ENCODE measurements at places on chromosomes 5 and 9.

DNA sequence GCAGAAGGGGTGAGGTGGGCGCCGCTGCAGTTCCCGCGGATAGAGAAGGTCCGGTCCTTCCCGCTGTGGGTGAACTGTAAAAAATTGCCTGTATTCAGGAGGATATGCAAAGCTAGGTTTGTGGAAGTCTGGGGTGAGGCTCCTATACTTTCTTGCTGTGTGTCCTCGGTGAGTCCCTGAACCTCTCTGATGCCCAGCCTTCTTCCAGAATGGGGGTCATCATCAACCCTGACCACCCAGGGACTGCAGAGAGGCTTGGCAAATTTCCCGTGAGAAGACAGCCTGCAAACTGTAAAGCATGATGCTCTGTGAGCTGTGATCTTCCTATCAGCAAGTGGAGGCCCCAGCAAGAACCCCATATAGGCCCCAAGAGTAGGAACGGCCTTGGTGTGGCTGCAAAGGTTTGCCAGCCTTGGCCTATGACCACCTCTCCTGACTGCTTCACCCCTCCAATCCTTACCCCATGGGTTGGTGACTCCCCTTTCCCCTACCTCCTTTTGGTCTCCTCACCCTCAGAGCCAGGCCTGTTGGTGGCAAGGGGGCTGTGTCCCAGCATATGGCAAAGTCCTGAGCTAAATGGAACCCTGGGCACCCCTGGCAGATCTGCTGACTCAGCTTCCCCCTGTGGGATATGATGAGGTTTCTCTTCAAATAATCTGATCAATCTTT lies 760 bp downstream of the ALDH1B1 start:
- DNase-seq, result no peak

- DNase-seq, result no peak
Observed at GRCh38 chr9:336039-336438, 121.4 kb downstream of the DOCK8 start.

GRCh38 chr5:113378081-113378480 lies 56.7 kb downstream of the TSSK1B start:
- no peak for DNase-seq

- DNase-seq, result no peak
Observed at GRCh38 chr9:37239224-37239859, 119.0 kb downstream of the ZCCHC7 start.

DNA sequence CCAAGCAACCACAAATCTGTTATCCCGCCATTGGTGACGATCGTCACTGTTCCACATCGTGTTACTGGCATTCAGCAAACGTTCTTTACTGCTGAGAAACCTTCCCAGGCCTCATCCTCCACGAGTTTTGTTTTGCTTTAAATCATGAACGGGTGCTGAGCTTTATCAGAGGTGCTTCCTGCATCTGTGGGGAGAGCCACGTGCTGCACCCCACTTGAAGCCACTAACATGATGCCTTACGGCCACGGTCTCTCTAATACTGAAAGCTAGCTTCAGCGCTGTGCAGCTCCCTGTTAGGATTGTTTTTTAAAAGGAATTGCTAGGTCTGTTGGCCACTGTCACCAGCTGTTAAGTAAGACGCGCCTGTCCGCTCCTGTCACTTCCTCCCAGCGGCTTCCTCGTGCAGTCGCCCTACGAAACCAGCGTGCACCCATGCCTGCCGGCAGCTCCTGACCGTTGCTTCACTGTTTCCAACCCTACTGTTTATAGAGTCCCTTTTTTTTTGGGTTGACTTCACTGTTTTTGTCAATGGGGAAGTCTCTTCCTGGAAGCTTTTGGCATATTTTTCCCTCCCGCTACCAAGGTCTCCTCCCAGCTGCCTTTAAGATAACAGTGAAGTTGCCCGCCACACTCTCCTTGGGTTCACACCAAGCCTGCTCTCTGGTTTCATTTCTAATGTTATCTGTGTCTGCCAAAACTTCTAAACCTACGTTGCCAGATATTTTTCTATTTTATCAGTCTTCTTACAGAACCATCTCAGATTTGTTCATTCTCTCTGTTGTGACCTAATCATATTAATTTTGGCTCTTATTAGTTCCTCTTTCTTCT lies 20.3 kb downstream of the LPCAT1 start:
- no peak for DNase-seq

GRCh38 chr9:107693625-107694326 lies 204.2 kb upstream of the KLF4 start:
- no peak for DNase-seq

GRCh38 chr5:77771452-77771851 lies 4.7 kb downstream of the TBCA start:
- DNase-seq, result no peak

GRCh38 chr5:41264019-41264418 lies 50.7 kb upstream of the C6 start:
- DNase-seq, result no peak

DNA sequence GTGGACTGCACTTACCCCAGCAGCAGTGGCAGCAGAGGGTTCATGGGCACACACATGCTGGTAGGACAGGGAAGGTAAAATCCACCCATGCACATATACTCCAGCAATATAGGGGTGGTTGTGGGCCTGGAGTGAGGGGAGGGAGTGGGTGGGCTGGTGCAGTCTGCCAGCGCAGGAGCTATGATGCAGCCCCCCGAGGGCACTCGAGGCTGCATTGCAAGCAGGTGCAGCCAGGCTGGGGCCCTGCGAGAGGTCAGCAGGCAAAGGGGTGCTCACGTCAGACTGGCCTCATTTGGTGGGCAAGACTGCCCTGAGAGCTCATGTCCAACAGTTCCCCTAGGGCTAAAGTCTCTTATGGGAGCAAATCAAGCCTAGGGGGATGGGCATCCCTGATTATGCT lies 32.4 kb upstream of the PCDHA1 start:
- no peak for DNase-seq

DNA sequence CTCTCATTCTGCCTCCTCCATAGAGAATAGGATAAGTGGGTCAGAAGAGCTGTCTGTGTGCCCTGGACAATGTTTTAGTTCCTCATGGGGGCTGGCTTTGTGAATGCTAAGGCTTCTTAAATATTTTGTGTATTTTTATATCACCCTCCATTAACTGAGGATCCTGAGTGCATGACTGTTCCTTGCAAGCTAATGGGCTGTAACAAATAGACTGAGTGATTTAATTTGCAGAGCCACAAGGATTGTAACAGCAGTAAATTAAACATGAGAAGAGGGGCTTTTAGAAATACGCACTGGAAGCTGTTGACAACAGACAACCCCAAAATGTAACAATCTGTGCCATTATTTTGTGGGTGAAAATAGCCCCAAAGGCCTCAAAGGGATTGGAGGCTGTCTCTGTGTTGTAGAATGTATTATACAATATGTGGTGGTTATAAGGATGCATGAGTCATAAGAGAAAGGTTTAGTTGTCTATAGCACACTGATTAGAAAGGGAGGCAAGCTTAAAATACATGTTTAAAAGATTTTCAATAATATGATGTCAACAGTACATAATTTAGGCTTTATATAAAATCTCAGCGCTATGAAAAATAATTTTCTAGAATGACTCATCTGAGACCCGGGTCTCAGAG lies 152.7 kb upstream of the ACTBL2 start:
- no peak for DNase-seq

DNA sequence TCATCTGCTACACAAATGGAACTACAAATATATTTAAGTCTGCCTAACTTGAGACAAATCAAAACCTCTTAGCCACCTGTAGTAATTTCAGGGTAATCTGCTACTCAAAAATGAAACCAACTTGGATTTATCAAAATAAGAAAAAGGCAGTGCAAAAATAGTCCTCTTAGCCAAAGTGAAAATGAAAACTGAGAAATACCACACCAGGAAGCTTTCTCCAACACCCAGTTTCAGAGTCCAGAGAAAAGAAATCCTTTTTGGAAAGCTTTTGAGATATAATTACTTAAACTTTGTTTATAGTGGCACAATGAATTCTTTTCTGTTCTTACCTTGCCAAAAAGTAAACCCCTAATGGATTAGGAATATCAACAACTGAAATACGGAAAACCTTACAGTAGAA lies 990.4 kb downstream of the EFNA5 start:
- DNase-seq, result no peak

- DNase-seq, result no peak
Observed at GRCh38 chr5:3943859-3944258, 348.2 kb downstream of the IRX1 start.

GRCh38 chr9:129624947-129625346 lies 1.0 kb upstream of the NTMT1 start:
- no peak for DNase-seq

GRCh38 chr5:64958757-64959391 lies 190.1 kb downstream of the CWC27 start:
- no peak for DNase-seq

GRCh38 chr9:116990592-116990991 lies 303.5 kb downstream of the TRIM32 start:
- DNase-seq, result no peak

GRCh38 chr5:83987513-83988292 lies 267.0 kb upstream of the HAPLN1 start:
- DNase-seq, result no peak

DNA sequence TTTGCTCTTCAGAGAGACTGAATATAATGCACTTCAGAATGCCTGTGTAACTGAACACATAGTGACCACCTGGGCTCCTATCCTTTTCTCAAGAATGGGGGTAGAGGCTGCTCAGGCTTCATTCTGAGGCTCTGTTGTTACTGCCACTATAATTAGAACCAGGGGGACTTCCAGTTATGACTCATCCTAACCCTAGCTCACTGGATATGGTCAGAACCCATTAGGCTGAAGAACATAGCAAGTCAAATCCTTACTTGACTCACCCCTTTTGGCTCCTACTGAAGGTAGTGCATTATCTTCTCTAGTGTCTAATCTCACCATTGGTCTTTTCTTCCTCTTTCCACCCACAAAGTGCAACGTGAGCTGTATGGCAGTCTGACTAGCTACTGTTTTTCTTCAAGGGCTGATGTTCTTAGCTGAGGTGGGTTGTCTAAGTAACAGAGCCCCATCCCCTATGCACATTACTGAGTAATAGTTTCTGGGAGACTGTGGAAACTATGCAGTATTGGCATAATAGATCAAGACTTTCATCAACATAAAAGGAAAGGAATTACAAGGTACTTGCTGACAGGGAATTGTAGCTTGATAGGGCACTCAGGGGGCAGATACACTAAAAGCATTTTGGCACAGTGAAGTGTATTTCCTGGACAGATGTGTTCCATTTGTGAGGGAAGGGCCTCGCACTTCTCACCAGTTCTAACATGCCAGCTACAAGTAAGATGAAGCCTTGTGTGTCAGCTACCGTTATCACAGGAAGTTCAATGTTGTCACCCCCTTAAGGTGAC lies 431.0 kb upstream of the MEF2C start:
- no peak for DNase-seq

DNA sequence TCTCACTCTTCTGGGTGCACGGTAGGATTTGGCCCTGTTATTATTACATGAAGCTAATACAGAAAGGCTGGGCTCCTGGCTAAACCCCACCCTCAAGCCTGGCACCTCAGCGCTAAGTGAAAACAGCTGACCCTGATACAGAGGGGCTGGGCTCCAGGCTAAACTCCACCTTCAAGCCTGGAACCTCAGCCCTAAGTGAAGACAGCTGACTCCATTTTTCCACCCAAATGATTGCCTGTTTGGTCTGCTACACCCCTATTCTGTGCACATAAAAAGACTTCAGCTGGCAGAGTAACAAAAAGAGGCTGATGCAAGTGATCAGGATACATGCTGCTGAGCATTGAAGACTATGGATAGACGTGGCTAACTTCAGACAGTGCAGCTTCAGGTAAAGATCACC lies 148.4 kb upstream of the CLINT1 start:
- DNase-seq, result no peak

DNA sequence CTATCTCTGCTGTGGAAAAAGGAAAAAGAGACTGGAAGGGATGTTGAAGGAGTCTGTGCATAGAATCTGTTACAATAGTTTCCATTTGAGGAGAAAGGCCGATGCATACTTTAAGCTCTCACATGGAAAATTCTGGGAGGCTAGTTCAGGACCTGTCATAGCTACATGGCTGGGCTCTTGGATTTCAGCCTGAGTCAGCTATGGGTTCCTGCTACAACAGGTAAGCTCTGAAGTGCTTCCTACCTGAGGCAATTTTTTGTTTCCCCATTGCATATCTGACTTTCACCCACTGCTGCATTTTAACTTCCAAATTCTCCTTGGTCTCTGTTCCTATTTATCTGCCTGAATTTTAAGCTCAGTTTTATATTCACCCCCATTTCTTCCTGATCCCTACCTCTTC lies 310.7 kb downstream of the RAB3C start:
- DNase-seq, result no peak

DNA sequence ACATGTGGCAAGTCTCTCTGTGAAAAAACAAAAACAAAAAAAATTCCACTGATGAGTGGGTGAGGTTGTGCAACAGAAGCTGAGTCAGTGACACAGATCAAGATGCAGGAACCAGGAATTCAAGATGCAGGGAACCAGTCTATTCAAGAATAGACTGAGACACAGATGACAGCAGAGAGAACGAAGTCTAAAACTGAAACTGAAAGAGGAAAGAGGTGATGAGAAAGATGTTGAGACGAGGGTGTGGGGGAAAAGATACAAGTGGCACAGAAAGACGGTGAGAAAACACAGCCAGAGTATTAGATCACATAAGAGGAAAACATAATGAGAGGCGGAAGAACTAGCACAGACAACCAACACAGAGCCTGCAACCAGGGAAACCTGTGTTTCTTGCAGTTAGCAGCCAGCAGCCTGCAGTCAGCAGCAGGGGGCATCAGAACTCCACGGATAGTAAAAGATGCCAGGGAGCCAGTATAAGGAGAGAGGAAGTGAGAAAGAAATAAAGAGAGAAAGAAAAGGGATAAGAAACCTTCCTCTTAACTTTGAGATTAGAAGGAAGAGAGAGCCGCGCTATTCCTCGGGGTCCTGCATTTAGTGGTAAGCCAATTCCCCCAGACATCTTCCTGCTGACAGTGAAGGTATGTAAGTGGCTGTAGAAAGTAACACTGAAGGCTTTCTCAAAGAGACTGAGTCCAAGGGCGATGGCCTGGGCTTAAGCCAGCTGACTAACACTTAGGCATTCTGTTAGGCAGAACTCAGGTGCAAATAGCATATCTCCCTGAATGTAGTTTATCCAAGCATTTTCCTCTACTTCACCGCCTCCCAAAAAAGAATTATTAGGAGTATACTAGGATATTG lies 79.0 kb downstream of the TLR4 start:
- DNase-seq, result peak; percentile 45

- no peak for DNase-seq
Observed at GRCh38 chr5:116892993-116893392, 318.4 kb upstream of the SEMA6A start.

GRCh38 chr9:128113526-128114325 lies 13.8 kb downstream of the PTGES2 start:
- DNase-seq, result no peak

DNA sequence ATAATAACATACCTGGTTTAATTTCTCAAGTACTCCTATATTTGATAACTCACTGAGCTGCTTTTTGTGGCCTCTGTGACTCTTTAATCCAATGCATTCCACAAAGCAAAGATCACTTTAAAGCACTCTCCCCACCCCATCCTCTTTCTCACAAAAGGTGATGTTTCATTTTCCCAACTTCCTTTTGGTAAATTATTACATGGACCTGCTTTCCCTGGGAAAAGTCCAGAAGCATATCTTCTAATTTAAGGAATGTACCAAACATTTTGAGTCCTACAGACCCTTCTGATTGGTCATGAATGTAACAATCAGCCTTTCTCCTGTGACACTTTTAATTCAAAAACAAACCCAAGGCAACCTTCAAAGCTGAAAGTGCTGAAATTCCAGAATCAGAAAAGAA lies 71.1 kb downstream of the MLLT3 start:
- DNase-seq, result no peak

- no peak for DNase-seq
Observed at GRCh38 chr9:37801287-37801850, 772 bp downstream of the DCAF10 start.

GRCh38 chr9:116369706-116370105 lies 216.1 kb downstream of the PAPPA start:
- no peak for DNase-seq
